ENCODE measurements at places on chromosomes 5 and 9.

DNA sequence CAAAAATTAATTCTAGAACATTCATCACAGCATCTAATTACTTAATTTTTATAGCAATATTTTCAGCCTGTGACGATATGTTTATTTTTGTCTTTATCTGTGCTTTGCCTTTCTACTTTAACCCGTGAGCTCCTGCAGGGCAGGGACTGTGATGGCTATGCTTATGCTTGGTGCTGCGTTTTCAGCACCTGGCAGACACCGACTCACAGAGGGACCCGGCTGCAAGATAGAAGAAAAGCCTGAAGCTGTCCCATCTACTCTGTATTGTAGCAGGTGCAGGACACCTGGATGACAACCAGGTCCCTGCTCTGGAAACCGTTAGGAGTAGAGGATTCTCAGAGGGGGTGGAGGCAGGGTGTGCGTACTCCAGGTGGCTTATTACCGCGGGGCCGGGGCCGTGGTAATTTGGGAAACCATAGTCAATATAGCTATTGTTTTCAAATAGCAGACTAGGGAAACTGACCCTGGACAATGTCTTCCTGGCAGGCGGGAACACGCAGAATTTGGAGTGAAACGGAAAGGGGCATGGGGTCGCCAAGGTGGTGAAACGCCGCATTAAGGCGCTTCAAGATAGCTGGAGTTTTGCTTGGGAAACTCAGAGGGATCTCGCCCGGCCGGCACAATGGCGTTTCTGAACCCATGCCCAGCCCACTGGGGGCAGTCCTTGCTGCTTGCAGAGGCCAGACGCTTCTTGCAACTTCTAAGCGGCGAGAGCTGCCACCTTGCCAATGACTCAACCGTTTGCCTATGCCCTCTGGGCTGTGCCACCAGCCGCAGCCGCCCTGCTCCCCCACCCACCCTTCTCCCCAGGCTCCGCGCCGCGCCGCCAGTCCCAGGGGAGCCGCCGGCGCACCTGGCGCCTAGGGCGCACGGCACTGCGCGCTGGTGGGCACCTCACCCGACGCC is 140.1 kb upstream of the PALM2AKAP2 start:
- H3K27ac ChIP-seq: no peak overlapping the region
- peak overlapping the region; percentile 41 for H3K4me3 ChIP-seq
- peaks cover 31% of the 10 kb centered on the region for H3K27me3 ChIP-seq
- H3K36me3 ChIP-seq: no peaks in the 10 kb centered on the region
- DNase-seq: no peak

GRCh38 chr5:32777733-32778132 is 66.6 kb downstream of the NPR3 start:
- H3K4me1 ChIP-seq: no peaks in the 10 kb centered on the region
- H3K4me3 ChIP-seq: no peak overlapping the region
- no peaks in the 10 kb centered on the region for H3K27me3 ChIP-seq
- H3K27ac ChIP-seq: no peak overlapping the region
- no peaks in the 10 kb centered on the region for H3K36me3 ChIP-seq
- DNase-seq: no peak

GRCh38 chr5:15833365-15833764 is 333.4 kb downstream of the FBXL7 start:
- no peaks in the 10 kb centered on the region for H3K36me3 ChIP-seq
- H3K4me3 ChIP-seq: no peak overlapping the region
- no peak overlapping the region for H3K27ac ChIP-seq
- no peaks in the 10 kb centered on the region for H3K4me1 ChIP-seq

DNA sequence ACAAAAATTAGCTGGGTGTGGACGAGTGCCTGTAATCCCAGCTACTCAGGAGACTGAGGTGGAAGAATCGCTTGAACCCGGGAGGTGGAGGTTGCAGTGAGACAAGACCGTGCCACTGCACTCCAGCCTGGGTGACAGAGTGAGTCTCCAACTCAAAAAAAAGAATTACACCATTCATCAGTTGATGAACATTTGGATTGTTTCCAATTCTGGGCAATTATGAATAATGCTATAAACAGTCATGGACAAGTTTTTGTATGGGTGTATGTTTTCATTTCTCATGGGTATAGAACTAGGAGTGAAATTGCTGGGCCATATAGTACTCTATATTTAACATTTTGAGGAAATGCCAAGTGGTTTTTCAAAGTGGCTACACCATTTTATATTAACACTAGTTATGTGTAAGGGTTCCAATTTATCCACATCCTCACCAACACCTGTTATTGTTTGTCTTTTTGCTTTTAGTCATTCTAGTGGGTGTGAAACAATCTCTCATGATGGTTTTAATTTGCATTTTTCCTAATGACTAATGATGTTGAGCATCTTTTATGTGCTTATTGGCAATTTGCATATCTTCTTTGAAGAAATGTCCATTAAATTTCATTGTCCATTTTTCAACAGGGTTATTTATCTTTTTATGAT is 9.0 kb upstream of the CCDC125 start:
- no peak overlapping the region for H3K4me3 ChIP-seq
- H3K27ac ChIP-seq: no peak overlapping the region
- no peak for DNase-seq
- no peaks in the 10 kb centered on the region for H3K36me3 ChIP-seq
- H3K27me3 ChIP-seq: no peaks in the 10 kb centered on the region
- H3K4me1 ChIP-seq: no peaks in the 10 kb centered on the region

GRCh38 chr9:86034863-86035734 is 64.3 kb downstream of the GOLM1 start:
- no peaks in the 10 kb centered on the region for H3K27me3 ChIP-seq
- H3K36me3 ChIP-seq: no peaks in the 10 kb centered on the region
- no peak overlapping the region for H3K4me3 ChIP-seq
- no peak for DNase-seq
- H3K4me1 ChIP-seq: no peaks in the 10 kb centered on the region
- H3K27ac ChIP-seq: no peak overlapping the region

GRCh38 chr5:36236801-36237200 is 4.9 kb downstream of the NADK2 start:
- H3K27ac ChIP-seq: no peak overlapping the region
- H3K4me1 ChIP-seq: no peaks in the 10 kb centered on the region
- DNase-seq: no peak
- H3K4me3 ChIP-seq: no peak overlapping the region
- H3K36me3 ChIP-seq: no peaks in the 10 kb centered on the region
- no peaks in the 10 kb centered on the region for H3K27me3 ChIP-seq

GRCh38 chr5:179858241-179858585 is 404 bp downstream of the MRNIP start:
- H3K4me1 ChIP-seq: no peaks in the 10 kb centered on the region
- no peaks in the 10 kb centered on the region for H3K27me3 ChIP-seq
- no peak overlapping the region for H3K27ac ChIP-seq
- H3K4me3 ChIP-seq: peak overlapping the region; percentile 73
- DNase-seq: no peak
- H3K36me3 ChIP-seq: peaks cover 3% of the 10 kb centered on the region

- DNase-seq: no peak
- H3K4me1 ChIP-seq: no peaks in the 10 kb centered on the region
- no peaks in the 10 kb centered on the region for H3K27me3 ChIP-seq
- H3K36me3 ChIP-seq: no peaks in the 10 kb centered on the region
Observed at GRCh38 chr9:77985996-77986395, 45.6 kb downstream of the GNAQ start.

DNA sequence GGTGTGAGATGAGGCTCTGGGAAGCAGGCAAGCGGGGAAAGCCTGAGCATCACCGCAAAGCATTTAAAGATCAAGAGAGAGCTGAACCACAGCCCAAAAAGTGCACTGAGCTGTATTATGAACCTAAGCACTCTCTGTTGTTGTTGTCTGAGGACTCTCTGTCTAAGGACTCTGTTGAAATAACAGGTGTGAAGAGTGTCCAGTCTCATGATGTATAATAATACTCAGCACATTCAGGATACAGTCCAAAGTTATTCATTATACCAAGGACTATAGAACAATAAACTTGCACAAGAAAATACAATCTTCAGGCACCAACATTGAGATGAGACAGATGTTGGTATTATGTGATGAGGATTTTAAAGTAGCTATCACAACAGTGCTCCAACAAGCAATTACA is 71.8 kb upstream of the CTSV start:
- no peak overlapping the region for H3K27ac ChIP-seq
- no peak for DNase-seq
- no peak overlapping the region for H3K4me3 ChIP-seq
- H3K4me1 ChIP-seq: no peaks in the 10 kb centered on the region

GRCh38 chr5:62779010-62779422 is 200.4 kb downstream of the LRRC70 start:
- H3K27me3 ChIP-seq: no peaks in the 10 kb centered on the region
- no peak overlapping the region for H3K27ac ChIP-seq
- peak; percentile 57 for DNase-seq
- no peaks in the 10 kb centered on the region for H3K36me3 ChIP-seq

DNA sequence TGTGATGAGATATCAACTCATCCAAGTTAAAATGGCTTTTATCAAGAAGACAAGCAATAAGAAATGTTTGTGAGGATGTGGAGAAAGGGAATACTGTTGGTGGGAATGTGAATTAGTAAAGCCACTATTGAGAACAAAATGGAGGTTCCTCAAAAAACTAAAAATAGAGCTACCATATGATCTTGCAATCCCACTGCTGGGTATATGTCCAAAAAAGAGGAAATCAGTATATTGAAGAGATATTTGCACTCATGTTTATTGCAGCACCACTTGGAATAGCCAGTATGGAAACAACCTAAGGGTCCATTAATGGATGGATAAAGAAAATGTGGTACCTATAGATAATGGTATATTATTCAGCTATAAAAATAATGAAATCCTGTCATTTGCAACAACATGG is 25.1 kb downstream of the PPIP5K2 start:
- no peaks in the 10 kb centered on the region for H3K27me3 ChIP-seq
- no peak overlapping the region for H3K4me3 ChIP-seq
- no peak overlapping the region for H3K27ac ChIP-seq
- no peak for DNase-seq

DNA sequence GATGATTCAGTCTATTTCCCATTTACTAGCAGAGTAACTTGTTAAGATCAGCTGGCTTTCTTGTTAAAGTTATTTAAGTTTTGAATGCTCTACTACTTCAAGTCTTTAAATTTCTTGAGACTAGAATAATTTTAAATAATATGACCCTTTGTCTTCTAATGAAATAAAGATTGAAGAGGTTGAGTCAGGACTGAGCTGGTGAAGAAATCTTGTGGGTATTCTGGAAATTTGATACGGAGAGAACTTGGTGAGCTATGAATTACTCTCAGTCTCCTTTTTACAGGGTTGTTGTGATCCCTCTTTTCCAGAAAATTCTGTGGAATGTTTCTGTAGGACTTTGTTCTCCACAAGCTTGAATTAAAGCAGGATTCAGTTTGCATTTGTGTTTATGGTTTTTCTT is 29.3 kb downstream of the RNF20 start:
- H3K4me1 ChIP-seq: no peaks in the 10 kb centered on the region
- no peaks in the 10 kb centered on the region for H3K27me3 ChIP-seq
- H3K4me3 ChIP-seq: no peak overlapping the region
- peaks cover 5% of the 10 kb centered on the region for H3K36me3 ChIP-seq
- no peak for DNase-seq

- no peaks in the 10 kb centered on the region for H3K36me3 ChIP-seq
- H3K27ac ChIP-seq: no peak overlapping the region
- H3K4me1 ChIP-seq: peaks cover 6% of the 10 kb centered on the region
- H3K27me3 ChIP-seq: no peaks in the 10 kb centered on the region
Observed at GRCh38 chr5:7391814-7392692, 3.9 kb upstream of the ADCY2 start.

DNA sequence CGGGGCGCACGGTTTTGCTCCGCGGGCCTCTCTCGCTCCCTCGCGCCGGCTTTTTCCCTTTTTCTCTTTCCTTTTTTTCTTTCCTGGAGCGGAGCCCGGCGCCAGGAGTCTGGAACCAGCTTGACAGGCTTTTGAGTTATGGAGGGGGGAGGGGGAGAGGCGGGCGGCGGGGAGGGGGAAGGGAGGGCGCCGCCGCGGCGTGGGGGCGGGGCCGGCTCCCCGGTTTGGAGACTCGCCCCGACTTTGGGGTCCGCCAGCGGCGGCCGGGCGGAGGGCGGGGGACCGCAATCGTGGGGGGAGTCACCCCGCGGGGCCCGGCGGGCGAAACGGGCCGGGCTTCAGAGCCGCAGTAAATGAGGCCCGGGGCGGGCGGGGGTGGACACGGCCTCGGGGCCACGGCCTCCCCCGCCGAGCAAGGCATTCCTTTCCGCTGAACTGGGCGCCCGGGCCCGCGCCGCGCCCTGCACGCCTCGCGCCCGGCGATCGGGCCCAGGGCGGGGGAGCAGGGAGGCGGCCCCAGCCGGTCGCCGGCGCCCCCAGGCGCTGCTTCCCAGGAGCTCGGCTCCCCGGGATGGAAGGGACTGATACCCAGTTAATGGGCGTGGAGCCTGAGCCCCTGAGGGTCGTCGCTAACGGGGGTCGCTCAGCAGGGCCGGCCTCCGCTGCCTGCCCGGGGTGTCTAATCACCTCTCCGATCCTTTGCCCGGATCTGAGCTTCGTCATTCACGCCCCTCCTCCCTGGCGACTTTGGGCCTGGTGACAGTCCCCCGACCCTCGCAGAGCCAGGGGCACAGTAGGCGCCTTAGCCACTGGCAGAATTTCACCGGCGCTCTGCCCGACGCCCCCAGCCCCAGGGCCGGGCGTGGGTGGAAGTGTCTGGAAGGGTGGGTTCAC is 138.1 kb downstream of the C9orf50 start:
- no peak for DNase-seq
- H3K4me1 ChIP-seq: peaks cover 5% of the 10 kb centered on the region
- peaks cover 16% of the 10 kb centered on the region for H3K27me3 ChIP-seq
- no peak overlapping the region for H3K27ac ChIP-seq

GRCh38 chr5:137113161-137113560 is 386.0 kb downstream of the SPOCK1 start:
- H3K4me1 ChIP-seq: no peaks in the 10 kb centered on the region
- no peak overlapping the region for H3K4me3 ChIP-seq
- H3K27ac ChIP-seq: no peak overlapping the region
- DNase-seq: no peak

DNA sequence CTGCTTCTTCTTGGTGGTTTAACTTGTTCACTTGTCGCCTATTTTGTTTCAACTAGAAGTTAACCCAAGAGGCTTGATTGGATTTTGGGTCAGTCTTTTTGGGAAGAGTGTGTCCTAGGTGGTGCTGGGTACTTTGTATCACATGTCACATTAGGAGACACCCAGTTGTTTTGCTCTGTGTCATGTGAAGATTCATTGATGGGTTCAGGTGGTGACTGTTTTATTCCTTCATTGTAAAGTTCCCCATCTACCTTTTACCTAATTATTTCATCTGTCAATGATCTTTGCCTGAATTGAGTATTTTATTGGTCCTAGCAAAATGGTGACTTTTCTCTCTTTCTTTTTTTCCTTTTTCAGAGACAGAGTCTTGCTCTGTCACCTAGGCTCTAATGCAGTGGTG is 69.2 kb downstream of the RALGPS1 start:
- DNase-seq: no peak
- H3K36me3 ChIP-seq: no peaks in the 10 kb centered on the region
- H3K27me3 ChIP-seq: no peaks in the 10 kb centered on the region
- H3K4me3 ChIP-seq: no peak overlapping the region
- no peaks in the 10 kb centered on the region for H3K4me1 ChIP-seq

Data from iPS DF 6.9 (cell line).